PC-9 (cell line): ENCODE measurements at places on chromosomes 2 and 18. TPM values are rescaled to one million over a fixed set of nuclear protein-coding genes. Genes with fewer than 3 reads are reported as not detected.
A peak's percentile ranks its signal among the peaks of the same experiment; 100 is the strongest.

GRCh38 chr2:113273027-113273551 is 5.6 kb downstream of the PAX8 start:
- H3K27me3 ChIP-seq = no peaks in the 10 kb centered on the region
- no peak overlapping the region for H3K27ac ChIP-seq
- no peaks in the 10 kb centered on the region for H3K36me3 ChIP-seq
- no peak for DNase-seq

DNA sequence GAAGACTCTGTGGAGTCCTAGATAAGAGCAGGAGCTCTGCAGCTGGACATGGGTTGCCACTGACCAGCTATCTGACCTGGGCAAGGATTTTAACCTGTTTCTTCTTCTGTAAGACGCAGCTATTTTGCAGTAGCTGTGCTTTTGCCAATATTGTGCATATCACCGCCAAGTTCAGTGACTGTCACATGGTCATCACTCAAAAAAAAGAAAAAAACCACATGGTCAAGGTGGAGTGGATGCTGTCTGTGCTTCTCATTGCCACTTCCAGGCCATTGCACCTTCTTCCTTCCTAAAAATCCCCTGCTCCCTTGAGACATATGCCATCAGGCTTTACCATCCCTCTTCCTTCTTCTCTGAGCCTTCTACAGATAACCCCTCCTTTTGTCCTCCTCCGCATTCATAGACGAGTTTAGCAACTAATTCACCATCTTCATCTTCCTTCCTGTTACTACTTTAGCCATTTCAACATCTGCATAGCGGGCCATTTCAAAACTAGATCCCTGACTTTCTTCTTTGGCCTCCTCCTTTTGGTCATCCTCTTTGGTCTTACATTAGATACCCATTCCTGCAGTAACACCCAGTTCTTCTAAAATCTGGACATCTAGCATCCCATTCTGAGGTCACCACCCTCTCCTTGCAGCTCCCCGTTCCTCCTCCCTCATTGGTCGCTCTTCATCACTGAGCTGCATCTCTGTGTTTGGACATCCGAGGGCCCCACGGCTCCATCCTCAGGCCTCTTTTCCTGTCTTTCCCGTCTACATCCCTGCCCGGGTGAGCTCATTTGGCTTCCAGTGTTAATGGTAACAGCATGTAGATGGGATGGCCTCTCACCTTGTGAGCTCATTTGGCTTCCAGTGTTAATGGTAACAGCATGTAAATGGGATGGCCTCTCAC is 17.8 kb downstream of the RNF144A start:
- H3K4me1 ChIP-seq = no peaks in the 10 kb centered on the region
- no peak for DNase-seq
- no peaks in the 10 kb centered on the region for H3K27me3 ChIP-seq
- no peak overlapping the region for H3K27ac ChIP-seq
- no peaks in the 10 kb centered on the region for H3K36me3 ChIP-seq
- no peak overlapping the region for H3K4me3 ChIP-seq

DNA sequence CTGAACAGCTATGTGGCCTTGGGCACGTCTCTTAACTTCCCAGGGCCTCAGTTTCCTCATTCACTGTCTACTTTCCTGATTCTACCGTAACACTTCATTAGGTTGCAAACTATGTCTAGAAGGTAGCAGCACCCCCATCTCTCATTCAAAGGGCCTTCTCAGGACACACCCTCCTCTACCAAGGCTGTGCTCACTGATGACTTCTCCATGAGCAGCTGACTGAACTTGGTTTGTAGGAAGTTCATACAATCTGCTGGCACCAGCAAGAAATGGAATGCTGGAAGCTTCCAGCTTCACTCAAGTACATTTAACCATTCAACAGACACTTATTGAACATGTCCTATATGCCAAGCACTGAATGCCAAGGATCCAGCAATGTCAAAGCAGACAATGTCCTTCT is 250.8 kb upstream of the CTAGE1 start:
- no peak for DNase-seq
- H3K4me1 ChIP-seq = peaks cover 17% of the 10 kb centered on the region
- H3K27ac ChIP-seq = peak overlapping the region; percentile 60
- no peaks in the 10 kb centered on the region for H3K27me3 ChIP-seq

Gene ERBB4
- not detected in 2 replicates for total RNA-seq

DNA sequence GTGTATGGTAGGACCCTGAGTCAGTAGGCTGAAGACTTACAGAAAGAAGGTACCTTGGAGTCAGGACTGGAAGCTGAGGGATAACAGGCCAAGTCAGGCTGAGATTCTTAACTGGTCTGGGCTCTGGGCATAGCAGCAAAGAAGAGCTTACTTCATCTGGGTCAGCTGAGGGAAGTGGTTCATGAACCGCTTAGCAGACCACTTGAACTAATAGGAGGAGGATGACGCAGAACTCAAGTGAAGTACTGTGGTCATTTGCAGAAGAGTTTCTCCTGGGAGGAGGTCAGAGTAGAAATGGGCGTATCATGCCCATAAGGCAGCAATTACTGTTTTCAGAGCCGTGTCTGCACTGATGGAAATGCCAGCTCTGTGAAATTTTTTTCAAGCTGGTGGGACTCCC is 164.5 kb downstream of the LCLAT1 start:
- H3K27ac ChIP-seq = no peak overlapping the region
- H3K4me1 ChIP-seq = no peaks in the 10 kb centered on the region; the same call in 1 of the 2 replicates
- no peaks in the 10 kb centered on the region for H3K36me3 ChIP-seq
- no peak overlapping the region for H3K4me3 ChIP-seq
- DNase-seq = no peak

DNA sequence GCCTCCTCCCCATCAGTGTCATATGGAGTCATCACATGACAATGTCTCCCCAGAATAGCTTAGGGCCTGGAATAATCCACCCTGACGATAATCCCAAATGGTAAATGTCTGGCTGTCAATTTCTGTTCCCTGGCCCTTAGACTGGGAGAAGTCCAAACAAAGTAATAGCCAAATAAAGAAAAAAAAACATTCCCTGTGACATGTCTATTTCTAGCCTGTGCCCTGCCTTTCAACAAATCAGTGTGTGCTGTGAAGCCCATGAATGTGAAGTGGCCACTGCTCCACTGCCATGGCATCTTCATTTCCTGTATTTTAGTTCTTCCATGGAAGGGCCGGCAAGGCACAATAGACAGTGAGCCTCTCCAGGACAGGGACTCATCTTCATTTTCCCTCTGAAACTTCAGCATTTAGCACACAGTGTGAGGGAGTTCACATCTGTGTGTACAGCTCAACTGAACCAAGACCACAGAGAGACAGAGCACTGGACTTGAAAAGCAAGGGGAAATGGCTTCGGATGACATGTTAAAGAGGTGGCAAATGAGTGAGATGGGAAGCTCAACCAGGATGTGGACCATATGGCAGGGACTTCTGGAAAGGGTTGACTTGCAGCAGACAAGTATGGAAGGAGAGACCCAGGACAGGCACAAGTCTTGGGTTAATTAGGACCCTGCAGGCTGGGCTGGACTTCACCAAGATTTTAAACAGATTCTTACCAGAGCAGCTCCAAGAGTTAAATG is 140.0 kb downstream of the ANTXR1 start:
- H3K4me1 ChIP-seq = no peaks in the 10 kb centered on the region
- no peak overlapping the region for H3K4me3 ChIP-seq
- DNase-seq = no peak
- no peaks in the 10 kb centered on the region for H3K36me3 ChIP-seq

Gene INO80D
- 7.1 and 12.4 TPM in 2 replicates for total RNA-seq
